ENCODE measurements at places on chromosomes 2 and 18.

GRCh38 chr2:240819126-240819857 lies 727 bp downstream of the KIF1A start:
- peak; percentile 56 for DNase-seq

DNA sequence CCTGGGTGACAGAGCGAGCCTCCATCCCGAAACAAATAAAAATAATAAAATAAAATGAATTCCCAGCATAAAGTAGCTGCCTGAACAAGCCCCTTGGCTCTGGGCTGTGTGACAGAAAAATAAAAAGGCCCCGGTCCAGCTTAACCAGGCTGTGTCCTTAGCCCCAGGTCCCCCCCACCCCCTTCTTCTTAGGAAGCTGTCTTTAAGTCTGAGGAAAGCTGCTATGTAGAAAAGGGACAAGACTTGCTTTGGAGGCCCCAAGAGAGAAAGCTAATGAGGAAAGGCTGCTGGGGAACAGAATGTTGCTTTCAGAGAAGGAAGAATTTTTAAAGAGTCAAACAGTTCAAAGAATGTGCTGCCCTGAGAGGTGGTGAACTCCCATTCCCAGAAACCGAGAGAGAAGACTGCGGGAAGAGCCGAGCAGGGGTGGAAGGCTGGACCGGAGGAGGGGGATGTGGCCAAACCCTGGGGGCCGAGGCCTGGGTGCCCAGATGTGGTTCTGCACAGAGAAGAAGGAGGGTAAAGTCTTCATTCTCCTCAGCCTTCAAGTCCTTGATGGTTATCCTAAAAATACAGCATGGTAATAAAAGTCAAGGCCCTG lies 61.9 kb downstream of the CENPO start:
- DNase-seq: no peak

DNA sequence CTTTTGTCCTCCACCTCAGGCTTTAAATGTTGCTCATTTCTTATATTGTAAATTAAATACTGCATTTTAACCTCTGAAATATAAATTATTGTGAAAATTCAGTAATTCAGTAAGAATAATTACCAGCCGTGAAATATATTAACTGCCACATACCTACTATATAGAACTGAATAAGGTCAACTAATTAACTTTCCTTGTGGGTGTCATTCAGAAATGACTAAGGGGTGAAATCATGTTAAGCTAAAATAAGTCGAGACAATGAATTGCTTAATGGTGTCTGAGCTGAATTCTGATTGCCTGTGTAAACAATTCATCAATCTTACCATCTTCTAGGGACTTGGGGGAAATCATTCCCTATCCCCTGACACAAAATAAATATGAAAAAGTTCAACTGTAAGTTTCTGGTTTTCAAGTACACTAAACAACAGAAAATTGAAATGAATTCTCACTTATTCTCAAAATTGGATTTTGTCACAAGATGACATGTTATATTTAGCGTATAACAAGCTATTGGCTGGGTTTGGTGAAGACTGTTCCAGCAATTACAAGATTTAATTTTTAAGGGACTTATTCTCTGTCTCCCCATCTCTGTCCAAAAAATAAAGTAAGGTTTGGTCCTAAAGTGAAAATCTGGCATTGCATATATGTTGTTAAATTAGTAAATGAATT lies 255.1 kb downstream of the METTL4 start:
- no peak for DNase-seq

- peak; percentile 95 for DNase-seq
These were observed at the start of gene SIX2 for GRCh38 chr2:45009303-45009927. Gene SIX2, minus strand, starts transcription at chr2:45009452. Its CDS starts 342 bp downstream, at chr2:45009110.

- no peak for DNase-seq
These were observed 294.8 kb upstream of the FIGN start for GRCh38 chr2:164030623-164031022.

- no peak for DNase-seq
These were observed 70.6 kb downstream of the DNAH7 start for GRCh38 chr2:195998070-195998469.

GRCh38 chr2:215898363-215898762 lies 115.0 kb downstream of the MREG start:
- no peak for DNase-seq

DNA sequence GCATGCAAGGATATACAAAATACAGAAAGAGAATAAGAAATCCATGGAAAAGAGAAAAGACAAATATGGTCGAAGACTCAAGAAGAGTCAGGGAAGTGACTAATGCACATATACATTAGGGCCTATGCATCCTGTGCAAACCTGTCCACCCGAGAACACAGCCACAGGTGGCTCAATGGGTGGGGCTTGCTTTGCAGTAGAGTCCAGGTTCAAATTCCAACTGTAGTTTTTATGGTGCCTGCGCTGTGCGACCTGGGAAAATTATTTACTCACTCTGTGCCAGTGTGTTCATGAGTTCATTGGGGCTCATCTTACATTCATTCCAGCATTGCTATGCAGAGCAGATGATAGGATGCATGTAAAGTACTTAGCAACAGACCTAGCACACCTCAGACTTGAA lies 244.7 kb downstream of the CTNNA2 start:
- DNase-seq: no peak

- peak; percentile 44 for DNase-seq
These were observed 438.3 kb upstream of the LRATD1 start for GRCh38 chr2:14194233-14194632.

DNA sequence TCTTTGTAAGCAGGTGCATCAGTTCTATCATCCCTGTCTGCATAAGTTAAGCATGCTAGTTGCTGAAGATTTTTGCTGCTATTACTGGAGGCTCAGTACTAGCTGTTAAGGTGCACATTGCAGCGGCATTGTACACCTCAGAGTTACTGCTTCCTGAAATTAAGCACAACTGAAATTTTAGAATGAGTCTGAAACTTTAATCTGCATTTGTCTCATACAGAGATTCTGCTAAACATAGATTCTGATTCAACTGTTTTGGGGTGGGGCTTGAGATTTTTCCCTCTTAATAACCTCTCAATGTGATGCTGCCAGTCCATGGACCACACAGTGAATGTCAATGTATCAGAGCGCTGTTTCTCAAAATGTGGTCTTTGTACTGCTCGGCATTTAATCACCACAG lies 585.7 kb upstream of the GCFC2 start:
- DNase-seq: no peak

GRCh38 chr2:219434468-219434717 lies 250 bp upstream of the SPEG start:
- no peak for DNase-seq

GRCh38 chr18:5457462-5457957 lies 86.3 kb downstream of the EPB41L3 start:
- DNase-seq: no peak

- DNase-seq: peak; percentile 80
These were observed 1.8 kb upstream of the RNPEPL1 start for GRCh38 chr2:240566203-240567136.

DNA sequence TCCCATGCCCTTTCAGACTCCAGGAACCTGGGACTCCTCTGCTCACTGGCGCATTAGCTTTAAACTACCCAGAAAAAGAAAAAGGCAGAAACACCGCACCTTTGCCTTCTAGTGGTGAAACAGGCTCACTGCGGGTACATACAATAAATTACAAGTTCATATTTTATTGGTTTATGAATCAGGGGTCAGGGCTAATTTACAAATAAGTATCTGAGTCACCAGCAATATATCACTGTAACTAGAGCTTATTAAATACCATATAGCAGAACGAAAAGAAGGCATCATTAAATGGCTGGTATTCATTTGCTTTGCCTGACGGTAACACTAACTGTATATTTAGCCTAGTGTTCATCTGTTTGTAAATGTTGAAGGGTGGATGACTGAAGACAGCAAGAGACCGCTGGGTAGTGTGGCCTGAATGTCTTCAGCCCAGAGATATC lies 26.9 kb upstream of the DTNB start:
- DNase-seq: peak; percentile 14

GRCh38 chr2:8545695-8546611 lies 135.9 kb upstream of the ID2 start:
- DNase-seq: no peak
